ENCODE measurements at places on chromosomes 6 and 20.

- no peak for DNase-seq
Measured at GRCh38 chr20:4470375-4470774, 251.3 kb upstream of the PRND start.

GRCh38 chr6:89037141-89037900 lies 43.2 kb upstream of the PNRC1 start:
- no peak for DNase-seq

DNA sequence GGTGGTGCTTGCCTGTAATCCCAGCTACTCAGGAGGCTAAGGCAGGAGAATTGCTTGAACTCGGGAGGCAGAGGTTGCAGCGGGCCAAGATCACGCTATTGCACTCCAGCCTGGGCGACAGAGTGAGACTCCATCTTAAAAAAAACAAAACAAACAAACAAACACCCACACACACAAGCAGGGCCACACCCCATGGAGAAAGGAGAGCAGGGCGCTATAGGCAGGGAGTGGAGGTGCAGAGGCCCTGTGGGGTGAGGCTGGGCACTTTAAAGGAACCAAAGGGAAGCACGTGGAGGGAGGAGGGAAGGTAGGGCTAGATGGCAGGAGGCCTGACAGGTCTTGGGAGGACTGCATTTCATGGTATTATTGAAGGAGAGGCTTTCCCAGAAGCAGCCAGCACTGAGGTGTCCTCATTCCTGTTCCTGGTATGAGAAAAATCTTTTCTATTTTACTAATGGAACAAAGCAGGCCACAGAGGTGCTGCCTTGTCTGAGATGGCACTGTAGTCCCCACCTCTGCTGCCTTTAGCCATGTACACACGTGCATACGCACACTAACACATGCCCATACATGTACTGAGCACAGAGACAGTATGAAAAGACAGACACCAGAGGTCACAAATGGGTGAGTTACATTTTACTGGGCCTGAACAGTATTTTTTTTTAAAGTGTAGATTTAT lies 44.0 kb downstream of the BCAS4 start:
- no peak for DNase-seq

- DNase-seq = peak; percentile 93
Measured at GRCh38 chr20:44683263-44684046, 31.7 kb upstream of the CCN5 start.

DNA sequence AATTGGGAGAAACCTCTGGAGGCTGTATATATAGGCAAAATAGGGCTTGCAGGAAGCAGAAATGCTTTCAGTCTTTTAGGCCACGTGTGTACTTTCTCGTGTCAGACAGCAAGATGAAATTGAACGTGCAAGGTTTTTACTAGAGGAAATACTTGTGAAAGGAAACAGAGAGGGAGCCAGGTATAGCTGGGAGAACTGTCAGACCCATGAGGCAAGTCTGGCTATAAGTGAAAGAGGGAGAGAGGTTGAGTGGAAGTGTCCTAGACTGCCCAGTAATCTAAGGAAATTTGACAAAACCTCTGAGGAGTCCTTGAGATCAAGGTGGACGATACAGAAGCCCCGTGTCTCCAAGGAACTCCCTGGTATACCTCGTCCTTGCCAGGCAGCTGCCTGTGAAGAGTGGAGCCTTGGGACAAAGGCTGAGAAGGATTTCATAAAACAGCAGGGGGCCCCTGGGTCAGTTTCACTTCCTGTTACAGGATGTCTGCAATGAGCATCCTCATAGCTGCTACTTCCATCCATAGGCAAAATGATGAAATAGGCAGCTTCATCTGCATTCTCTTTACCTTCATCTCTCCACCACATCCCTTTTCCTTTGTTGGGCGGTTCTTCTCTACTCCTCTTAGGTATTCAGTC lies 114.4 kb upstream of the MAP3K7 start:
- DNase-seq = peak; percentile 91

GRCh38 chr20:57397693-57398108 lies 6.5 kb downstream of the RBM38 start:
- DNase-seq = no peak

DNA sequence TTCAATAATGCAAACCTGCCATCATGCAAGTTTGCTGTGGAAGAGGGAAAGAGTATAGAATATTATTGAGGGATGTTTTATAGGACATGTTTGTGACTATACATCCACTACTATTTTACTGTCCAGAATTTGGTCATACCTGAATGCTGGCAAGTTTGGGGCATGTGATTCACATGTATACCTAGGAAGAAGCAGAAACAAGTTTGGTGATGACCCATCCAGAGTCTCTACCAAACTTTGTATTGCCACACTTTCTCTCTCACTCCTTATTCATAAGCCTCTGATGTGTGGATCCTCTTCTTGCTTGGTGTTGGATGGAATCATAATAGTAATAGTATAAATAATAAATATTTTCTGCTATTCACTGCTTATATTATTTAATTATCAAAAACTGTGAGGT lies 108.5 kb upstream of the FLRT3 start:
- no peak for DNase-seq

DNA sequence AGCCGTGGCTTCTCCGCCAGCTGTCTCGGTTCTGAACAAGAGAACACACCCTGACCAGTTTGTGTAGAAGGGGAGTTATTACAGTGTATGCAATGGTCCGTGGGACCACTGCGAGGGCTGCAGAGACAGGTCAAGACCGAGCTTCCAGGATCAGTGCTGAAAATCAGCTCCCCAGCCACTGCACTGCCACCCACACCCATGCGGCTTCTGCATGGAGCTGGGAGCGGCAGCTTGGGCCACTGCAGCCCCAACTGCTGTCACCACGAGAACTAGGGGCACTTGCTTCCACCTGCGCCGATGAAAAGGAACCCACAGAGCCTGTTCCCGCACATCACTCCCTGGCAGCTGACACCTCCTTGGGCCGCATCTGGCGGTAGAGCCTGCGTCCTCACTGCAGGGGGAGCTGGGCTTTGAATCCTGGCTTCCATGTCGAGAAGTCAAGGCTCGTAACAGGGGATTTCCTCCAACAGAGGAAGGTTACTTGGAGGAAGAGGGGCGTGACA lies 56.2 kb downstream of the TMEM242 start:
- peak; percentile 77 for DNase-seq

- peak; percentile 97 for DNase-seq
Measured at GRCh38 chr6:159042003-159042825, 2.6 kb downstream of the TAGAP start.

GRCh38 chr6:86526238-86526637 lies 411.1 kb upstream of the HTR1E start:
- no peak for DNase-seq

DNA sequence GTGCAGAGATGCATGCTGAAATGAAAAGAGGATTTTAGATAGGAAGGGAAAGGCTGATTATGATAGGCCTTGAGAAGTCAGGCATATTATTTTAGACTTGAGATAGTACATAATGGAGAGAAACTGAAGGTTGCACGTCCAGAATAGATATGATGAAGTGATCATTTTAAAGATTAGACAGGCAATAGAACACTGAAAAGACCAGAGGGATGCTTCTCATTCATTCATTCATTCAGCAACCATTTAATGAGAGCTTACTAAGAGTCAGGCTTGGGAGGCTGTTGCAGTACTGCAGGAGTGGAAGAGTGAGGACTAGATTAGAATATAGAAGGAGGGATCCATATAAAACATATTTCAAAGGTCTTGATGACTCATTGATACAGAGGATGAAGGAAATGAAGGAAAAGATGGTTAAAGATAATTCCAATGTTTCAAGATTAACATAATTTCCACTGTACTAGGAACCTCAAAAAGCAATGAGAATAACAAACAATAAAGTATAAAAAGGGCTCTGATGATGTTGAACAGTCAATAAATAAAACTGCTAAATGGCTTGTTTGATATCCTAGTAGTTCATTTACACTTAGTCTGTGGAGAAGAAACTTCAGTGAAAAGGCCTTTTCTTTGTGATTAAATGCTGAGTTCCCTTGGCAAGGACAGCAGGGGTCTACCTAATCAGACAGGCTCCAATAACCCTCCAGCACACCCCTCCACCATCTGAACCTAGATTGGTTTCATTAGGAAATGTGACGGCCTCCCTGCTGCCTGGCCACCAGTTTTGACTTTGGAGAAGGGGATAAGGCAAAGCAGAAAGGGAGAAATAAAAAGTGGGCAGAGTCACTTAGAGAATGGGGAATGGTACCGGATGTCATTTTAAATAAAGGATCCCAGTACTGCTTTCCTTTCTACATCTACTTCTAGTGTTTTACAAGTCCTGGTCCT lies 5.3 kb upstream of the FBXO9 start:
- no peak for DNase-seq

- no peak for DNase-seq
Measured at GRCh38 chr20:48482790-48483189, 345.0 kb downstream of the PREX1 start.

GRCh38 chr6:138183790-138184134 lies 22.0 kb downstream of the ARFGEF3 start:
- DNase-seq = no peak

- DNase-seq = no peak
Measured at GRCh38 chr20:13348311-13349234, 127.5 kb downstream of the ISM1 start.

- peak; percentile 53 for DNase-seq
Measured at GRCh38 chr6:159311618-159312017, 142.4 kb downstream of the FNDC1 start.

GRCh38 chr20:56693217-56693616 lies 64.1 kb downstream of the TFAP2C start:
- DNase-seq = no peak

GRCh38 chr6:74745670-74746069 lies 460.2 kb downstream of the COL12A1 start:
- no peak for DNase-seq

DNA sequence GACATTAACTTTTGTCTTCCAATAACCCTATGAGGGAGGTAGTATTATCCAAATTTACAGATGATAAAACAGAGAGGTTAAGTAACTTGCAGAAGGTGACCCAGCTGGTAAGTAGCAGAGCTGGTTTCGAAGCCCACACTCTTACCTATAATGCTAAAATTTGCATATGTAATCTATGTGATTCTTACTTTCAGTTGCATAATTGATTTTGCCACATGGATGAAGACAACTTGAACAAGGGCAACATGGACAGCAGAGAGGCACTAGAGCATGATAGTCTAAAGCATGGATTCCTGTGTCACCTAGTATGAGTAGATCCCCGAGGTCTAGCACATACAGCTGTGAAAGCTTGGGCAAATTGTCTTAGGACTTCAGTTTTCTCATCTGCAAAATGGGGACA lies 117.6 kb upstream of the DTNBP1 start:
- no peak for DNase-seq

GRCh38 chr20:26276554-26277210 lies 580.0 kb upstream of the ZNF337 start:
- peak; percentile 33 for DNase-seq

GRCh38 chr6:153958860-153959259 lies 80.2 kb upstream of the OPRM1 start:
- DNase-seq = peak; percentile 35

DNA sequence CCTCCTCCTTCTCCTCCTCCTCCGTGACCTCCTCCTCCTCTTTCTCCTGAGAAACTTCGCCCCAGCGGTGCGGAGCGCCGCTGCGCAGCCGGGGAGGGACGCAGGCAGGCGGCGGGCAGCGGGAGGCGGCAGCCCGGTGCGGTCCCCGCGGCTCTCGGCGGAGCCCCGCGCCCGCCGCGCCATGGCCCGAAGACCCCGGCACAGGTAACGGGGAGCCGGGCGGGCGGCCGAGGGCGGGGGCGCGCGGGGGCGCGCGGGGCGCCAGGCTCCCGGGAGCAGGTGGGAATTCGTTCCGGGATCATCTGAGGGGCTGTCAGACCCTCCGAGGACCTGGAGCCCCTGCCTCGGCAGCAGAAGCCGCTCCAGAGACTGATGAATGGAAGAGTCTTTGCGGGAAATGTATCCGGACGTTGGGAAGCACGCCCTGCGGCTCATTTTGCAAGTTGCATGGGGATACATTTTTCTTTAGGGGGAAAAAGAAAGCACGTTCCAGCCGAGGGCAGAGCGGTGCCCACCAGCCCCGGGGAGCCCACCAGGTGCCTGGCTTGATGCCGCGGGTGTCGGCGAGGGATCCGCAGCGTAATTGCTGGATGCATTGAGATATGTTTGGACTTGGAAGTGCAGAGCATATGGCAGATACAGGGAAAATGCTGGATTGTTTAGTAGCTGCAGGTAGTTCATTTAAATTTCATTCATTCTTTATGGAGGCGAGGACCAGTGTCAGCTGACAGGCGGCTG lies 394 bp downstream of the MYB start:
- DNase-seq = peak; percentile 33

DNA sequence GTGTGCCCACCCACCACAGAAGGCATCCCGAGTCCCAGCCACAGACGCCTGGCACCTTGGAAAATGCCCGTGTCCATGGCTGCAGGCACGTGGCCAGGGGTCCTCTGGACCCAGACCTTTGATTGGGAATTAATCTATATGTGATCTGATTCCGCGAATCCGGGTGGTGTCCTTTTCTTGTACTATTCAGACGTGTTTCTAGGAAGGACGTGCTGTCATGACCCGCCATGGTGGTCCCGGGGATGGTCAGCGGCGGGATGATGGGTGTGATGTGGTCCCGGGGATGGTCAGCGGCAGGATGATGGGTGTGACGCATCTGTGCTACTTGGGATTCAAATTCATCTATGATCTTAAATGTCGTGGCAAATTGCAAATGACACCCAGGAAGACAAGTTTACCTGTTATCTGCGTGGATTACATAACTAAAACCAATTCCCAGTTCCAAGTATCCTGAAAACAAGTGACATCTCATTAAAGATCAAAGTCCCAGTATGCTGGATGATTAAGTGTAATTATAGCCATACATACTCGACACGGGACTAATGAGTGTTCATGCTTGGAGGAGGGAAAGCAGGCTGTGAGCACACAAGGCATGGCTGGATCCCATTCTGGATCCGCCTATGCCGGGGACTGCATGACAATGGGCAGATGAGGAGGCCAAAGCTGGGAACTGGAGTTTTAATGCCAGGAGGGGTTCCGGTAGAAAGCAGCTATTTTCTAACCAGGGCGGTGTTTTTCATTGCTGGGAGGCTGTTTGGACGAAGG lies 256.5 kb downstream of the TAF4 start:
- no peak for DNase-seq

DNA sequence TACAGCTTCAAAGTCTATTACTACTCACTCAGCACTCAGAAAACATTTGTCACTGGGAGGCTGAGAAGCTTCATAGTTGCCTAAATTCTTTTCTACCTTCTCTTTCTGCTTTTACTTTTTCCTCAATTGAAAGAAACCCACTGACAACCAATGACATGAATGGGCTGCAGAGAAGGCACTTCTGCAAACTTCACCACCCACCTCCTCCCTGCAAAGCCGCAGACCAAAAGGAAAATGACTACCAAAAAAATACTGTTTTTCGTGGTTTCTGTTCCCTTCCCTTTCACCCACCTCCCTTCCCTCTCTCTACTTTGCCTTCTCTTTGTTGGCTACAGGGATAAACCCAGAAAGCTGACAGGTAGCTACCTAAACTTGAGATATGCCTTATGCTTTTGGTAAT lies 3.2 kb downstream of the GNAS-AS1 start:
- no peak for DNase-seq

GRCh38 chr6:88856566-88856965 lies 106.9 kb downstream of the RNGTT start:
- DNase-seq = no peak

DNA sequence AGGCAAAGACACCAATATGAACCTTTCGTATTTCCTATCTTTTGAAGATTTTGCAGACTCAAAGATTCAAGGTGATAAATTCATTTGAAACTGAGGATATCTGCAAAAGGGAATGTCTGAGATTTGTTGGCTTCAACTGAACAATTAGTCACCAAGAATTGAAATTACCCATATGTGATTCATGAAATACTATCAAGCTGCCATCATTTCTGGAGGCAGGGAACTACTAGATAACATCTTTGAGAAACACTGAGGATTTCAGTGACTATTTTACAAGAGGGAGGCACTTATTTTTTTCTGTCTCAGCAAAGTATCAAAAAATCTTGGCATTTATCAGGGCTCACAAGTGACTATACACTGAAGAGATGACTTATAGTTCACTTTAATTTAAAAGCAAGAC lies 39.8 kb upstream of the MMS22L start:
- DNase-seq = no peak
